ENCODE measurements at places on chromosomes 12 and 14.

DNA sequence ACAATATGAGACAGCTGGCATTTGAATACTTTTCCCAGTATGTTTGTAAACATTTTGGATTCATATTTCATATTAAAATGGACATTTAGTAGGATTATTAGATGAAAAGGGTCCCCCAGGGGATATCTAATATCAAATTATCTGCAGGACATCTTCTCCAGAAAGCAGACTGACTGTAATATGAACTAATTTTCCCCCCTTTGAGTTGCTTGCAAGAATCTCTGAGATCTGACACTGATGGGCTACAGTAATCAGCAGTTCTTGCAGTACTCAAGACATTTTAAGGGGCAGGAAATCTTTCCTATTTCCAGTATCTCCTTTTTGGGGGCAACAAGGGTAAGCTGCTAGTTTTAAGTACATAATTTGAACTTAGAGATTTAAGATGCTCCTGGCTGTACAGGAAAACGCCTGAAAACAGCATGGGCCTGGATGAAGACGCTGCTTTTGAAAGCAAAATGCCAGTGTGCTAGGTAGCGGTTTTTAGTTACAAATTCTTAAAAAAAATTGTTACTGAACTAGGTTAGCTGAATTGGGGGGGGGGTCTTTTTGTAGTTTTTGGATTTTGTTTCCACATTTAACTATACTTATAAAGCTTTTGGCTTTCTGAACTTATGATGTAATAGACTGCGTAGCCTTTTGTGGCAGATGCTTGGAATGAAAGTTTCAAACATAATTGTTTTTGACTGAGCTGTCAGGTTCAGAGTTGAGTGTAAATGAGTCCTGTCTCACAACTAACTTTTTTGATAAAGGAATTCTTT lies 2.2 kb downstream of the FRMD6 start:
- DNase-seq: no peak

GRCh38 chr14:104820669-104821228 lies 19.8 kb downstream of the ZBTB42 start:
- DNase-seq: no peak

GRCh38 chr12:23614280-23614679 lies 335.2 kb downstream of the SOX5 start:
- DNase-seq: no peak

- no peak for DNase-seq
Observed at GRCh38 chr14:33126433-33126832, 187.8 kb downstream of the NPAS3 start.

- peak; percentile 44 for DNase-seq
Observed at GRCh38 chr14:95222151-95222631, 64.9 kb upstream of the DICER1 start.

GRCh38 chr12:96007729-96008128 lies 11.6 kb upstream of the HAL start:
- DNase-seq: no peak

DNA sequence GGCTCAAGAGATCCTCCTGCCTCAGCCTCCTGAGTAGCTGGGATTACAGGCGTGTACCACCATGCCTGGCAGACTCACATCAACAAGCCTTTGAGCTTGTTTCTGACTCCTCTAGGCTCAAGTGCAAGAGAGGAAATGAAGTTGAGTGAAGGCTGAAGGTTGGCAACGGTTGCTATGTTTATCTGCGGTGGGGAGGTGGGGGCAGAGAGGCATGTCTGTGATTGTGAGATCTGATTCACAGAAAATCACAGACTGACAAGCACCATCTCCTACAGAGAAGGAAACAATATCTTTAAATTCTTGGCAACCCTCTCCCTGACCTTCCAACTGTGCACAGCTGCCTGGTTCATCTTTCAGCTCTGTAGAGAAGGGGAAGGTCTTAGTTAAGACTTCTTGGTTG lies 22.1 kb upstream of the NINJ2 start:
- peak; percentile 60 for DNase-seq

- DNase-seq: no peak
Observed at GRCh38 chr12:46360908-46361666, 11.5 kb downstream of the SLC38A2 start.

DNA sequence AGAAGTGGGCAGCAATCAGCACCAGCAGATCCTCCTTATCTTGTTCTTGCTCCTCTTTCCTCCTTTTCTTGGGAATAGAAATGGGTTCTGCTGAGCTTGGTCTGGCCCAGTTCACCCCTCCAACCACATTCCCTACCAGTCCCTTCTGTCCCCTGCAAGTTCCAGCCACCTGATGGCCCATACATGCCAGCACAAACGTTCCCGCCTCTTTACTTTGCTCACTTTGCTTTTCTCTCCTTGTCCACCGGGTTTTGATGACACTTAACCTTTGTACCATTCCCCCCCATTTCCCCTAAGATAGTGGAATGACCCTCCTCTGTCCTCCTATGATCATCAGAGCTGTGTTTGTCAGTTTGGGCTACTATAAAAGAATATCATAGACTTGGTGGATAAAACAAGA lies 23.4 kb upstream of the EML1 start:
- DNase-seq: no peak

- no peak for DNase-seq
Observed at GRCh38 chr14:52558688-52559087, 6.1 kb downstream of the GPR137C start.
